ENCODE measurements at places on chromosomes 5 and 9. TPM values are rescaled to one million over a fixed set of nuclear protein-coding genes. Genes with fewer than 3 reads are reported as not detected.

Gene INSL6
- total RNA-seq, result not detected

Gene WDR31
- total RNA-seq, result 5.7 TPM

Gene ATP10B
- total RNA-seq, result not detected

Gene ITGA1
- total RNA-seq, result 31.7 TPM

Gene FAM221B
- total RNA-seq, result not detected

Gene ZNF454
- total RNA-seq, result 0.88 TPM

Gene SPATA31C2
- not detected for total RNA-seq

Gene ZDHHC11B
- total RNA-seq, result 2.3 TPM

Gene SPINK4
- not detected for total RNA-seq

Gene ATG12
- 85.2 TPM for total RNA-seq

Gene OSMR
- 60.5 TPM for total RNA-seq

Gene IRGM
- total RNA-seq, result not detected

Gene MYMK
- total RNA-seq, result not detected

Gene CCDC171
- total RNA-seq, result 3.7 TPM

Gene IL13
- not detected for total RNA-seq

Gene ADCY2
- total RNA-seq, result 5.7 TPM

Gene RAD1
- 13.5 TPM for total RNA-seq

Gene AK8
- 1.1 TPM for total RNA-seq

Gene SYK
- total RNA-seq, result 19.2 TPM

Gene GRM6
- total RNA-seq, result not detected

Gene KIAA1958
- total RNA-seq, result 6.2 TPM

Gene FGFR4
- total RNA-seq, result not detected

Gene LCN12
- total RNA-seq, result not detected

Gene ZNF367
- 1.3 TPM for total RNA-seq

Gene FOXD4L3
- not detected for total RNA-seq

Gene EIF4E1B
- total RNA-seq, result not detected

Gene SLCO6A1
- not detected for total RNA-seq

Gene C9orf152
- not detected for total RNA-seq

Gene SLC34A3
- total RNA-seq, result not detected

Gene PCDHGB3
- total RNA-seq, result 1.5 TPM

Gene BTNL8
- 4.3 TPM for total RNA-seq

Gene PAPPA
- 3.9 TPM for total RNA-seq

Gene C6
- 9.8 TPM for total RNA-seq

Gene HTR1A
- total RNA-seq, result not detected

Gene PCDHB8
- 1.1 TPM for total RNA-seq

Gene TRPM3
- total RNA-seq, result 0.57 TPM

Gene PBX3
- 29.7 TPM for total RNA-seq

Gene CDKN2A
- total RNA-seq, result 1.9 TPM

Gene PCDHAC2
- total RNA-seq, result 0.68 TPM

Gene GLDC
- not detected for total RNA-seq

Gene POLR3G
- 2.9 TPM for total RNA-seq

Gene COL15A1
- total RNA-seq, result 60.3 TPM

Gene ZNF608
- 8.3 TPM for total RNA-seq

Gene GABRA6
- total RNA-seq, result not detected

Gene AMBP
- total RNA-seq, result not detected

Gene HAPLN1
- total RNA-seq, result not detected

Gene CNTFR
- total RNA-seq, result 17.5 TPM

Gene ORM2
- total RNA-seq, result not detected

Gene NDST1
- 46.9 TPM for total RNA-seq

Gene ALDOB
- not detected for total RNA-seq

Gene PCDHGA7
- total RNA-seq, result 3.2 TPM

Gene TRPM6
- total RNA-seq, result 0.17 TPM

Gene NEURL1B
- 11.9 TPM for total RNA-seq

Gene OR1J2
- not detected for total RNA-seq

Gene CYSRT1
- total RNA-seq, result 0.34 TPM

Measured in subcutaneous adipose tissue (tissue), 4 donors.